GOT3 (cell line): ENCODE measurements at places on chromosomes 1 and 21.

GRCh38 chr1:200518524-200518923, 102.0 kb downstream of the KIF14 start:
- no peak for DNase-seq

GRCh38 chr21:44456214-44456914, 1.1 kb downstream of the LRRC3 start:
- DNase-seq: no peak

- DNase-seq: no peak
Measured at GRCh38 chr1:12501661-12502060, 116.3 kb downstream of the DHRS3 start.

DNA sequence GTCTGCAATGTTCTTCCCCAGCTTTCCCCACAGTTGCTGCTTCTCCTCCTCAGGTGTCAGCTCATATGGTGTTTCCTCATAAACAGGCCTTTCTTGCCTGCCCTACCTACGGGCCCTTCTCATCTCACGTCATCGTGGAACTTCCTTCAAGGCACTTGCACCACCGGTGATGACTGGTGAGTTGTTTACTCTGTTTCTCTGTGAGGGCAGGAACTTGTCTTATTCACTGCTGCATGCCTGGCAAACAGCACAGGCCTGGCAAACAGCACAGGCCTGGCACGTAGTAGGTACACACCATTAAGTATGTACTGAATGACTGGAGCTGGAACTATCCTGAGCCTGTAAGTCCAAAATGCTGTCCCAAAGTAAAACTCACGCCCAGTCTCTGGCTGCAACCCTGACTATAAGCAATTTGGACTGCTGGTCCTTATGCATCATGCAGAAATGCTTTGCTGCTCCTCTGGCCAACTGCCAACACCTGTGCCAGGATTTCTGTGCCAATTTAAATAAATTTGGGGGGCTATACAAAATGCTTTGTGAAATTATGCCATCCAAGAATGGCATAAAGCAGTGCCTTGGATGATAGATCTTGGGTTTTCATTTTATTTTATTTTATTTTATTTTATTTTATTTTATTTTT, 25.7 kb downstream of the STK40 start:
- no peak for DNase-seq

- no peak for DNase-seq
Measured at GRCh38 chr1:71147637-71148360, 67.0 kb upstream of the ZRANB2 start.

DNA sequence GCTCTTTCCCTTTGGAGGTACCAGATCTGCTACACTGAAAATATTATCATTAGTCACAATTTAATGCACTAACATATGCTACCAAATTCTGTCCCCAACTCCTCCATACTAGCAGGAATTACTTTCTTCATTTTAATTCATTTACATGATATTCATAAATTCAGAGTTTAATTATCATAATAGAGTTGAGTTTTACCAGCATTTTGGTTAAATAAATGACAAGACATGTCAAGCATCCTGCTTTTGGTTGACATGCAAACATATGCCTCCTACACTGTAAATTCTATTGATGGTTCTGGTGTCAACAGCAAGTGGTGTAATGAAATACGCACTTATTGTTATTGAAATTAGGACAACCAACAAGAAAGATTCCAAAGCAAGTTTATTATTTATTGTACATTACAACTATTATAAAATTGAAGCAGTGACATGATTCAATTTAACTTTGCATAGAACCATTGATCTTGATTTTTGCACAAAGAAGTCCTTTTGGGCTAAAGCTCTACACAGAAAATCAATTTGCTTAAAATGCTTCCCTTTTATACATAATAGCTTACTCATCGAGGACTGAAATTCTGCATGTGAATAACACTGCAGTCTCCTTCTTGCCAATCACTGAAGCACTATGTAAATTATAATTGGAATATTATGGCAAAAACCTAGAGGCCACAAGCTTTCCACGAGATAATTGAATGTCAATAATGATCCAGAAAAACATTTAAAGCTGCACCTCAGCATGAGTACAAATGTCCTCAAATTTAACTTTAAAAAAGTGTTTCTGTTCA, 728.6 kb upstream of the ADGRL2 start:
- no peak for DNase-seq

DNA sequence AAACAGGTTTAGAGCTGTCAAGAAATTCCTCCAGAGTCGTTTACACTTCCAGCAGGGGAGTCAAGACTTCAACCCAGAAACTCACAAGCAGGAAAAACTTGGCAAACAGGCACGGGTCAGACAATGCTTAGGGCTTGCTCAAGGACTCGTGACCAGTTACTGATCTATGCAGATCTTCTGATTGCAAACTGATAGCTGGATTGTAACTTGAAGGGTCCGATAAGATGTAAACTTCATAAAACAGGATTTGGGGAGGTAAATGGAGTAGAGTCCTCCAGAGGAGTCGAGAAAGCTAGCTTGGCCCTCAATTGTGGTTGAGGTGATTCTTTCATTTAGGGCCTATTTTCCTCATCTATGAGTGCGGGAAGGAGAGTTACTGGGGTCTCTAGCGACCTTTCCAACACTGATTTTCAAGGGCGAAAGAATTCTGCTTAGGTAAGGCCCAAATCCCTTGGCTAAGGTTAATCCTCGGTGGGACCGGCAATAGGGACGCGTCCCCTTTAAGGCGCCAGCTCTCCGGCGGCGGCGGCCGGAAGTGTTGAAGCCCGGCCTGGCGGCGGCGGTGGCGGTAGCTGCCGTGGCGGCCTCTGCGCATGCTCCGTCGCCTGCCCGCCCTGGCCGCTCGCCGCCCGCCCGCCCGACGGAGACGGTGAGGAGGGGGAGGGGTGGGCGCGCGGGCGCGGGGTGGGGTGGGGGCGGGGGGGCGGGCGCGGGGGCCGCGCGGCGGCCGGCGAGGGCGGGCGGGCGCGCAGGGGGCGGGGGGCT, at the start of gene GMEB1:
Gene GMEB1 (plus strand): TSS at position 594 of the 765 bp plus-strand sequence. CDS start 14,829 bp downstream, outside the sequence.
- DNase-seq: peak; percentile 60

DNA sequence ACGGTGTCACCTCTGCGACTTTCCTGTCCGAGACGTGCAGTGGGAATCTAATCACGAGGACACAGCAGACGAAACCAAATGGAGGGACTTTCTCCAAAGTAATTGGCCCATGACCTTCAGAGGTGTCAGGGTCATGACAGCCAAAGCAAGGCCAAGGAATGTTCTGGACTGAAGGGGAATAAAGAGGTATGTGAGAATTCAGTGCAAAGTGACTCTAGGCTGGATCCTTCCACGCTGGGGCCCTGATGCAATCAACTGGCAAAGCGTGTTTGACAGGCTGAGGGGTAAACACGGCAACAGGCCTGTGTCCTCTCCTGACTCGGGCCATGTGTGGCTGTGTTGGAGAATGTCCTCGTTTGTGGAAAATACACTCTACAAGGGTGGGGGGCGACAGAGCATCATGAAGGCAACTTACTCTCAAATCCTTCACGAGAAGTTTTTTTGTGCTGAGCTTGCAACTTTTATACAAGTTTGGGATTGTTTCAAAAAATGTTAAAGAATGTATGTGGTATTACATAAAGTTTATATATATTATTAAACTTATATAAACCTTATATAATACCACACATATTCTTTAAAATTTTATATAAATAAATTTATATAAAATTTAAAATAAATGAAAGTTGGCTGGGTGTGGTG, 1.7 kb downstream of the CFAP74 start:
- no peak for DNase-seq

GRCh38 chr1:36122062-36123030, 2.7 kb downstream of the COL8A2 start:
- DNase-seq: no peak

DNA sequence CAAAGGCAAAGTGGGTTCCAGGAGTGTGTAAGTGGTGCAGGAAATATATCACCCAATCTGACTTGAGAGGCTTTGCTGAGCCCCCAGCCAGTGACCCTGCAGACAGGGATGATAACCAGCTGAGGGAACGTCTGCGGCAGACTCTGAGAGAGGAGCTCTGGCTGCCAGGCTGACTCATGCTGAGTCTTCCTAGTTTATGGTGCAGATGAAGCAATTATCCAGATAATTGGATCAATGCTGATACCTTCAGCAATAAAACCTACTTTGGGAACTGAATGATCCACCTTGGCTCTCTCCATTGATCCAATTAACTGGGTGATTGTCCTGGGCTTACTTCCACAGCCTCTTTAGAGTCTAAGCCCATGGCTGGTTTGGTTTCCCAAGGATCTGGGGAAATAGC, 7.3 kb downstream of the C8B start:
- DNase-seq: no peak
